Stimulated activated CD8-positive, alpha-beta memory T cell treated with anti-CD3 and anti-CD28 coated beads, Interleukin-7, amount 100 ng/mL, for 1 hour (primary cell): ENCODE measurements at places on chromosomes 2 and 18.

DNA sequence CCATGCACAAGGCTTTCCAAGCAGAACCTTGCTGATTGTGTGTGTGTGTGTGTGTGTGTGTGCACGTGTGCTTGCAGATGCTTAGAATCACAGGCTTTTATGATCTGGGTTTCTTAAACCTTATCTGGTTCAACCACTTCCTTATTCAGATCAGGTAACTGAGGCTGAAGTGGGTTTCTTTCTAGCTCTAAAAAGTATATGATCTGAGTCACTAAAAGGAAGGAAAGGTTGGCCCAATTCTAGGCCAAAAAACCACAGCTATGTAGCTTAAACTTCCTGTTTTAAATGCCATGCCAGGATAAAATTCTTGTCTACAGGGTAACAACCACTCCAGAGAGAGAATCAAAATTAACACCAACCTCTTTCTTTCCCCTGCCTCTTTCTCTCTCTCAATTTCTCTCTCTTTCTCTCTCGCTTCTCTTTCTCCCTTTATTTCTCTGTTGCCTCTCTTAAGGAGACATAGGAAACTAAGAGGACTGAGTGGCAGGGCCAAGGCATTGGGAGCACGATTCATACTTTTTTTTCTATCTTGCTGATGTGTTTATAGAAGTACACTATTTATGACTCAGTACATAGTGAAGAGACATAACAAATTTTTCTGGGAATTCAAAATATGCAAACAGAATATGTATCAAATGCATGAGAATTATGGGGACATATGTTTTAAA, 140.3 kb downstream of the TRIB2 start:
- DNase-seq, result no peak

GRCh38 chr2:150919901-150920300, 341.8 kb downstream of the RBM43 start:
- no peak for DNase-seq

- no peak for DNase-seq
These were observed 4.1 kb downstream of the ATG4B start for GRCh38 chr2:241641631-241642030.

- DNase-seq, result no peak
These were observed 69.9 kb downstream of the COA5 start for GRCh38 chr2:98538280-98539041.

DNA sequence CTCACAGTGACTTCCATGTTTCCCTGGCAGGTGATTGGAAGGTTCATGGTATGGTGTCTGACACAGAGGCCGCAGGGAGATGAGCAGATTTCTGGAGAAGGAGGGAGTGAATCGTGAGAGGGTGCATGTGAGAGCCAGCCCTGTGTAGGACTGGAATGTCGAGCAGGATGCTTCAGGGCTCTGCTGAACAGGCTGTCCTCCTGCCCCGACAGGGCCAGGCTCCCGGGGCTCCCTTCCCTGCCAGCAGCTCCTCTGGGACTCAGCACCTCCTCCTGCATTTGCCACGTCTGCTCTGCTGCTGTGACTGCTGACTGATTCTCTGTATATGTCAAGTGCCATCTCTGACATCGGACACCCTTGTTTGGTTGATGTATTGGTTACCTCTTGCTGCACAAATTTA, 38.5 kb upstream of the INHBB start:
- no peak for DNase-seq

- DNase-seq, result no peak
These were observed 151.8 kb upstream of the UNC80 start for GRCh38 chr2:209619782-209620181.

DNA sequence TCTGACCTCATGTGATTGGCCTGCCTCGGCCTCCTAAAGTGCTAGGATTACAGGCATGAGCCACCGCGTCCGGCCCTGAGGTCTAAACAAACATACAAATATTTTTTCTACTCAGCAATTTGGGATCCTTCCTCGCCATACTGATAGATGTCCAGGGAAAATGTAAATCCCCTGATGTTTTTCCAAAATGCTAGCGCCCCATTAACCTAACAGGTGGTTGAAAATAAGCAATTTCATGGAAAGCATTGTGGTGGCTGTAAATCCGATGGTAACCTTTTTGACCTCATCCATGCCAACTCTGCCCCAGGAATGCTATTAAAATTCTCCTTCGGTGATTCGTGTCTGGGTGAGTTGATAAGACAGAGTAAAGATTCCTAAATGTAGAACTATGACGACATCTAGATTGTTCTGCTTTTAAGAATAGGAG, 19.3 kb downstream of the GEMIN6 start:
- DNase-seq, result no peak

- DNase-seq, result no peak
These were observed 680 bp upstream of the LBH start for GRCh38 chr2:30230497-30231211.

GRCh38 chr2:235595422-235596010, 101.7 kb downstream of the AGAP1 start:
- no peak for DNase-seq

DNA sequence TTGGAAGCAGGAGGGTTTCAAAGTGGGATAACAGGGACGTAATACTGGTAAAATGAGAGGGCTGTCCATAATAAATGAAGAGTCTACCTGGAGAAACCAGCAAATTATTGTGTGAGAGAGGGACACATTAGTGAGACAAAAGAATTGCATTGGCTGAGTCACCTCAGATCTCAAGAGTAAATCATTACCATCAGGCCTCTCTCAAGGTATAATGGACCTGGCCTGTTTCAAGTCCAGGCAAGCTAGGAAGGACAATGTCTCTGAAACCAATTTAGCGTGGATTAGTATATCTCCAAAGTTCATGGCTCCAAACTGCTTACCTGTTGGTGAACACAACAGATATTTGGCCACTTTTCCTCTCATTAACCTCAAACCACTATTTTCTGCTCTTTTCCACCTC, 471.4 kb downstream of the CMPK2 start:
- no peak for DNase-seq

DNA sequence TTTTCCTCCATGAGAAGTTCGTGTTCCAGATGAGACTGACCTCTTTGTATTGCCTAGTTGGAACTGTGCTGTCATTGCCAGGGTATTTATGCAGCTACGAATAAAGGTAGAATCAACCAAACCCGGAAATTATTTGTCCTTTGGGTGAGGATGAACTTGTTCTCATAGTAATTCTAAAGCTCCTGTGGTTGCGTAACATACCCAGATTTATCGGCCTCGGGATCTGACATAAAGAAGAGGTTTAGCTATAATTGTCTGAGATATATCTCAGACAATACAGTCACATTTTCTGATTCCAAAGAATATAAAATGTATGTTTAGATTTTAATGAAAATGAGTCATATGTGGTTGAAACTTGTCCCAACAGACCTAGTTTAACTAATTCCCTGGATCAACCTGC, 628.7 kb upstream of the LINC00305 start:
- no peak for DNase-seq

DNA sequence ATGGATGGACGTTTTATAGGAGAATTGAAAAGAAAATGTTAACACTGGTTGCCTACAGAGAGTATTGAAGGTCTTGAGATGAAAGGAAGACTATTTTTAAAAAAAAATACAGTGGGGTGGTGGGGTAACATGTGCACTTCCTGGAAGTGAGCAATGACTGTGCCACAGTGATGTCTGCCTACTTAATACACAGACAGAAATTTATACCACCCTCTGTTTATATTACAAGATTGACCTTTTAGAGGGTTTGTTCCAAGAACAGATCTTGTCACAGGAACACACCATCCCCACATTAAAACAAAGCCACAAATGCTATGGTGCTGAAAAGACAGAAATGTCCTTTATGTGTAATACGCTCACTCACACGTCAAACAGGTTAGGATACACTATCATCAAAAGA, 87.6 kb downstream of the THADA start:
- DNase-seq, result no peak

GRCh38 chr2:239146011-239146641, 254.7 kb downstream of the HDAC4 start:
- DNase-seq, result no peak

DNA sequence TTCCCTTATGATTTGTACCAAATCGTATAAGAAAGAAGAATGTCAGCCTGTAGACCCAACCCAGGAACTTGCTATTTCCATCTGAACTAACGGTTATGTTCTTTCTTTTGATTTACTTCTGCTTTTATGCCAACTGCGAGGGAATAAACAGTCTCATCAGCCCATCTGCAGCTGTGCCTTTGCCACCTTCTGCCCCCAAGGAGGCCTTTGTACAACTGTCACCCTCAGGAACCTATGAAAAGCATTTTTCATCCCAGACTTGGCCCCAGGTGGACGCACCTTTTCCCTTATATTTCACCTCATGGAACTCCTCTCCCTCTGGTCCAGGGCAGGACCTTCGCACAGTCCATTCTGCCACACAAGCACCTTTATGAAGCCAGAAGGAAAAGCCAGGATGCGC, 109.8 kb downstream of the AOX1 start:
- DNase-seq, result no peak

- no peak for DNase-seq
These were observed 133.0 kb downstream of the HRH4 start for GRCh38 chr18:24593401-24593800.

DNA sequence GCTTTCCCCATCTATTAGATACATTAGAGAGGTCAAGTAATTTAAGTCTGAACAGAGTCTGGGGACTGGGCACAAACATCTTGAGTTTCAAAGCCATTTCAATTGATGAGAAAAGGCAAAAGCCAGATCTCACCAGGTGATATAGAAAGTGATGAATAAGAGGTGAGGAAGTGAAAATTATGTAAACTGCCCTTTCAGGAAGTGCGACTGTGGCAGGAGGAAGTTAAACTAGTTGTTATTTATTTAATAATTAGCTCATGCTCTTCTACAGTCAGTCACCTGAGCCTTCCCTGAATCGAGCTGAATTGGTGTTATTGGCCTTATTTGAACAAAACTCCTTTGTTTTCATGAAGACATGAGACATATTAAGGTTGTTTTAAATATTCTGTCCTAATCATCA, 115.1 kb downstream of the CDH20 start:
- no peak for DNase-seq

DNA sequence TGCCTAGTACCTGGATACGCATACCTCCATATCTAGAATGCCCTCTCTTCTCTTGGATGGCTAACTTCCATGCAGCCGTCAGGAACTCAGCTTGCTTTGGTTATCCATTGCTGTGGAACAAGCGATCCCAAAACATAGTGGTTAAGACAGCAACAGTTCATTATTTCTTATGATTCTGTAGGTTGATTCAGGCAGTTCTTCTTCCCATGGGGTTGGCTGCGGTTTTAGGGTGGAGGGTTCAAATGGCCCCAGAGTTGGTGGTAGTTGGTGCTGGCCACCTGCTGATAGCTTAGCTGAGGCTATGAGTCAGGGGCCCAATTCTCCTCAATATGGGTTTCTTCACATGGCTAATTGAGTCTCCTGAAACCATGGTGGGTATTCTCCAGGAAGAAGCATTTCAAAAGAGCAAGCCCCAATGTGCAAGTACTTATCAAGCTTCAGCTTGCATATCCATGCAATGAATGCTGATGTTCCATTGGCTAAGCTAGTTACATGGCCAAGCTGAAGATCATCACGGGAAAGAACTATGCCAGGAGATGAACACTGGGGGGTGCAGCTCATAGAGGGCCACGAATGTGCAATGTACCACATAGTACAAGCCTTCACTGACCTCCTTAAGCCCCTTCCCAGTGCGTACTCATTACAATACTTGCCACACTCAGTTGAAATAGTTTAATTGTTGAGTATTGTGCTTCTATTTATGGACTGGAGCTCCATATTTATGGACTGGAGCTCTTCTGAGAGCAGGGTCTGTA, 10.0 kb upstream of the RHOB start:
- DNase-seq, result no peak

GRCh38 chr2:74938264-74938663, 20.2 kb upstream of the POLE4 start:
- DNase-seq, result no peak

- DNase-seq, result no peak
These were observed 7.3 kb downstream of the TEX261 start for GRCh38 chr2:70987386-70987785.

GRCh38 chr2:143901185-143901842, 618.6 kb downstream of the ZEB2 start:
- DNase-seq, result no peak

GRCh38 chr18:56245866-56246580, 392.4 kb downstream of the TXNL1 start:
- no peak for DNase-seq

DNA sequence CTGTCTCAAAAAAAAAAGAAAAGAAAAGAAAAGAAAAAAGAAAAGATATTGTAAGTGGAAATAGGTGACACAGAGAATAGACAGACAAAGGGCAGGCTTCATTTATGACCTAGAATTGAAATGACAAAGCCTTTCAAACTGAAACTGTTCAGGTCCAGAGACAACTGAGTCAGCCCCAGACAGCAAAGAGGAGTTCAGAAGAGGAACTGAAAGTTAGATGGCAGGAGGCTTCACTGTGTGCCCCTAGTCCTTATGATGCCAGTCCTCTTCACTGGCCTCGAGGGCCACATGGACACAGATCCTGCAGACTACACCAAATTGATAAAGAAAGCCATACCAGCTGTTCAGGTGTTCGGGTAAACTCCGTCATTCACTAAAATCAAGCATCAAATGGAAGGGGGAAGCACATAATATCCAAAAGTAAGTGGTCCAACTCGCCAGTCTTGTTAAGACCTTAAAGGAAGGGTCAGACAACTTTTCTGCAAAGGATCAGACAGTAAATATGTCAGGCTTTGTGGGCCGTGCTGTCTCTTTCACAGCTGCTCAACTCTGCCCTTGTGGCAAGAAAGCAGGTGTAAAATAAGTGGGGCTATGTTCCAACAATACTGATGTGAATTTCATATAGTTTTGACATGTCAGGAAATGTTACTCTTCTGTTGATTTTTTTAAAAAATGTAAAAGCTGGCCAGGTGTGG, 231.9 kb upstream of the MGAT5 start:
- DNase-seq, result no peak

GRCh38 chr2:208189810-208190503, at the start of gene C2orf80:
C2orf80 (minus strand) TSS chr2:208190030; CDS start chr2:208186986, 3,044 bp downstream.
- no peak for DNase-seq

- DNase-seq, result no peak
These were observed 126.0 kb downstream of the LPIN1 start for GRCh38 chr2:11872247-11872947.

DNA sequence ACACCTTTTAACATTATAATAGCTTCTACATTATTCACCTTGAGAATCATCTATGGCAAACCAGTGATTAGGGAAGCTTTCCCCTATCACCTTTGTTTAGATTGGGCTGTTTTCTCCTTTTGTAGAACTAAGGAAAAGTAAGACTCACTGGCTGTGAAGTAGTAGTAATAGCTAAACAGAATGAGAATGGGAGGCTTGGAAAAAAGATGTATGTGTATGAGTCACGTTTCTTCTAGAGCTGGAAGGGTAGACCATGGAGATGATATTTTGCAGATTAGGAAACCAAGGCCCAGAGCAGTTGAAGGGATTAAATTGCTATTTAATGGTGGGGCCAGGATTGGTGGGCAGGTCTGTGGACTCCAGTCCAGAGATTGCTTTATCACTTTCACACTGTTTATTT, 214.5 kb downstream of the MCFD2 start:
- DNase-seq, result no peak

DNA sequence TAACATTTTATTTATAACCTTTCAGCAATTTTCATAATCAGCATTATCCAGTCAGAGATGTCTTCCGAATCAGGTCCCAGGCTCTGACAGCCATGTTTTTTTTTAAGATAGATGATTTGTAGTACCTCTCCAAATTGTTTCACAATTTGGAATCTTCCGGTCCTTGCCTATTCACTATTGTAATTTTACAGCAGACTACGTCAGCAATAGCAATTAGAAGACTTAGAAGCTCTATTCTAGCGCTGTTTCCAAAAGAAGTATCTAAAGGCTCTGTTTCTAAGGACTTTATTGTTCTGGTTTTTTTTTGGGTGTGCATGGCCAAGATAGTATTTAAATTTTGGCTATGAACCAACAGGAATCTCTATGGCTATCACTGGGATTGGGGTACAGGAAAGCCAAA, 94.6 kb upstream of the PELI1 start:
- DNase-seq, result no peak

- no peak for DNase-seq
These were observed 839.9 kb downstream of the BCL11A start for GRCh38 chr2:59713577-59713976.
